Stomach (tissue), 19 donors: ENCODE measurements at places on chromosomes 2 and 18. TPM values are rescaled to one million over a fixed set of nuclear protein-coding genes. Genes with fewer than 3 reads are reported as not detected.

DNA sequence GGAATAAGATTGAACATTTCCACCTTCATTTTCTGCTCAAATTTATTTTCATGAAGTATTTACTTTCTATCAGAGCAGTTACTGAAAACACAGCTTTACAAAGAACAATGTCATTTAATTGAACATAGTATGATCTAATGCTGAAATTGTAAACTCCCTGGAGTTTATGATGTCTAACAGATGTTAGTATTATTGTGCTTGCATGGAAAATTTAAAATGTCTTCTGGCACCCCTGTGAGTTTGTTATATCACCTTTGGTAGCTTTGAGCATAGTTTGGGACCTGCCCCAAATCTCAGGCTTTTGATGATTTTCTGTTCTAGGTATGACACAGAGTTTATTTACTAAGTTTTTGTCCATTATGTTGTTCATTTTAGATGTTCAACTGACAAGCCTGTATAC lies 28.1 kb downstream of the FAM171B start:
- H3K4me3 ChIP-seq = no peak overlapping the region
- no peaks in the 10 kb centered on the region for H3K27me3 ChIP-seq
- H3K27ac ChIP-seq = no peak overlapping the region
- no peak for DNase-seq

GRCh38 chr2:108428286-108429009 lies 20.6 kb upstream of the GCC2 start:
- H3K4me1 ChIP-seq = no peaks in the 10 kb centered on the region
- no peak for DNase-seq
- H3K4me3 ChIP-seq = no peak overlapping the region
- no peaks in the 10 kb centered on the region for H3K27me3 ChIP-seq
- no peak overlapping the region for H3K27ac ChIP-seq

- no peak overlapping the region for H3K27ac ChIP-seq
- H3K36me3 ChIP-seq = no peaks in the 10 kb centered on the region
Observed at GRCh38 chr2:85994421-85994777, 105.6 kb upstream of the ST3GAL5 start.

GRCh38 chr18:74994502-74995418 lies 214.2 kb downstream of the PTGR3 start:
- no peaks in the 10 kb centered on the region for H3K36me3 ChIP-seq
- no peak for DNase-seq
- no peak overlapping the region for H3K27ac ChIP-seq
- no peaks in the 10 kb centered on the region for H3K27me3 ChIP-seq

DNA sequence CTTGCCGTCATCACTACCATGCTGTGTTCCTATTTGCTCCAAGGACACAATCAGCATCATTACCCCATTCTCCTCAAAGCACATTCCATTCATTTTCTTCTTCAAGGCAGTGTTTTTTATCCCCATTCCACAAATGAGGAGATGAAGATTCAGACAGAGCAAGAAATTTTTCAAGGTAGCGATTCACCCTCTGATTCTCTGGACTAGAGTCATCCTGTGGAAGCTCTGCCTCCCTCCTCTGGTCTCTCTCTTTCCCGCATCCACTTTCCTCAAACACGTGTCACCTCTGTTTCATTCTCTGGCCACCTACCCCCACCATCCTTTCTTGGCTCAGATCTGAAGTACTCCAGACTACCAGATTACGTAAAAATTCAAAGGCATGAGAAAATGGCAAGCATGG lies 297.9 kb downstream of the SOX11 start:
- no peak for DNase-seq
- H3K27me3 ChIP-seq = no peaks in the 10 kb centered on the region
- no peak overlapping the region for H3K4me3 ChIP-seq
- no peaks in the 10 kb centered on the region for H3K4me1 ChIP-seq
- H3K27ac ChIP-seq = no peak overlapping the region

DNA sequence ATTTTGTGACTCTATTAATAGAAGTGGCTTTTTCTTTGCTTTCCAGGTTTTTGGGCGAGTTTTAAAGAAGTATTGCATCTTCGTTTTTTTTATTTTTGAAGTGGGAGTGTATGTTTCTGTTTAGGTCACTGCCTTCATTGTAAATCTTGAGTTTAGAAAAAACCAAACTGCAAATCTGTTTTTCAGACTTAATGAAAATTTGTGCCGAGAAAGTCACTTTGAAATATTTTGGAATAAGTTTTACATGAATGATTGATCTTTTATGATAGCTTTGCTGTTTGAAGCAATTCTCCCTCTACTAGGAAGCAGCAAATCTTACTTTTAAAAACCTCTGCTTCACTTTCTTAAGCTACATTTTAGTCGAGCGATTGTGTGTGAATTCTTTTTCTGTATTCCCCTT lies 2.2 kb downstream of the SMAD4 start:
- DNase-seq = no peak
- peak overlapping the region; percentile 49 for H3K27ac ChIP-seq
- H3K4me1 ChIP-seq = peaks cover 55% of the 10 kb centered on the region
- H3K27me3 ChIP-seq = no peaks in the 10 kb centered on the region

- H3K27me3 ChIP-seq = no peaks in the 10 kb centered on the region
- no peaks in the 10 kb centered on the region for H3K36me3 ChIP-seq
- H3K4me1 ChIP-seq = no peaks in the 10 kb centered on the region
- no peak for DNase-seq
Observed at GRCh38 chr2:55811048-55811447, 112.5 kb downstream of the EFEMP1 start.

- H3K4me3 ChIP-seq = no peak overlapping the region
- H3K4me1 ChIP-seq = peaks cover 46% of the 10 kb centered on the region
- no peaks in the 10 kb centered on the region for H3K36me3 ChIP-seq
- no peak overlapping the region for H3K27ac ChIP-seq
- DNase-seq = no peak
Observed at GRCh38 chr2:175152242-175152641, 15.8 kb downstream of the ATF2 start.

DNA sequence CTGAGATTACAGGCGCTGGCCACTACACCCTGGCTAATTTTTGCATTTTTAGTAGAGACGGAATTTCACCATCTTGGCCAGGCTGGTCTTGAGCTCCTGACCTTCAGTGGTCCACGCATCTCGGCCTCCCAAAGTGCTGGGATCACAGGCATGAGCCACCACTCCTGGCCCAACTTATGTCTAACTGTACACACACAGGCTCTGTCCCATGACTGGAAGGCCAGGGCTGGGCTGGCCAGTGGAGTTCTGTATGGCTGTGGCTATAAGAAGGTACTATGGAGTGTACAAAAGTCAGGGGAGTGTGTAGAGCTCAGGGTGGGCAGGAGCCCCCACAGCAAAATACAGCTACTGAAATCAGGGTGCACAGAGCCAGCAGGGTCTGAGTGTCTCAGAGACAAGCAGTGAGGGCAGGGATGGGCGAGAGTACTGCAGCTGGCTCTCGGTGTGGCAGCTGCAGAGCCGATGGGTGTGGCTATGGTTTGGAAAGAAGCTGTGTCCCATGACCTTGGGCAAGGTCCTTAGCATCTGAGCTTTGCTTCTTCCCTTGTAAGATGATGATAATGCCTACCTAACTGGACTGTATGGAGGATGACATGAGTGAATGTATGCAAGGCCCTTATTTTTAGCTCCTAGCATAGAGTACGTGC lies 10.4 kb upstream of the MSGN1 start:
- H3K36me3 ChIP-seq = no peaks in the 10 kb centered on the region
- no peak for DNase-seq
- H3K27me3 ChIP-seq = no peaks in the 10 kb centered on the region
- H3K4me1 ChIP-seq = no peaks in the 10 kb centered on the region

- peaks cover 30% of the 10 kb centered on the region for H3K4me1 ChIP-seq
- no peak overlapping the region for H3K4me3 ChIP-seq
- no peaks in the 10 kb centered on the region for H3K27me3 ChIP-seq
- peak; percentile 49 for DNase-seq
- no peaks in the 10 kb centered on the region for H3K36me3 ChIP-seq
Observed at GRCh38 chr2:43192744-43193651, 33.4 kb downstream of the ZFP36L2 start.

GRCh38 chr2:148653437-148653836 lies 8.9 kb downstream of the EPC2 start:
- H3K27me3 ChIP-seq = no peaks in the 10 kb centered on the region
- H3K4me3 ChIP-seq = no peak overlapping the region
- peaks cover 96% of the 10 kb centered on the region for H3K4me1 ChIP-seq
- H3K36me3 ChIP-seq = no peaks in the 10 kb centered on the region

DNA sequence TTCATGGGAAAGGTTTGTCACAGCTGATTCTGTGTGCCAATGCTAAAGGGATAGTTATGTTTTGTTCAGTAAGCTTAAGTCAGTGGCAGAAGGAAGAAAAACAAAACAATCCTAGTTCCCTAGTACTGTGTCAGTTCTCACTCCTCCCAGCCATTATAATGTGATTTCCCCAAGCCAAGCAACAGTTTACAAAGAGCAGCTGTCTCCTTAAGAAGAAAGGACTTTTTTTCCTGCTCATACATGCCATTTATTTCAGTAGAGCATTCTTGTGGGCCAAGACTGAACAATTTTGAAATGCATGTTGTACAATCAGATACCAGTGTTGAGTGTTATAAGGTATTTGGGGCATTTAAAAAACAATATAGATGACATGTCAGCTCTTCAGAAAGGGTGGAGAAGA lies 52.1 kb downstream of the NEMP2 start:
- peaks cover 74% of the 10 kb centered on the region for H3K4me1 ChIP-seq
- no peak for DNase-seq
- no peaks in the 10 kb centered on the region for H3K27me3 ChIP-seq

GRCh38 chr2:40282428-40282827 lies 169.5 kb downstream of the SLC8A1 start:
- H3K27me3 ChIP-seq = no peaks in the 10 kb centered on the region
- no peaks in the 10 kb centered on the region for H3K36me3 ChIP-seq
- H3K4me1 ChIP-seq = peaks cover 35% of the 10 kb centered on the region
- peak overlapping the region; percentile 12 for H3K4me3 ChIP-seq

- peaks cover 37% of the 10 kb centered on the region for H3K27me3 ChIP-seq
- H3K27ac ChIP-seq = no peak overlapping the region
- no peaks in the 10 kb centered on the region for H3K36me3 ChIP-seq
- DNase-seq = no peak
- no peak overlapping the region for H3K4me3 ChIP-seq
- no peaks in the 10 kb centered on the region for H3K4me1 ChIP-seq
Observed at GRCh38 chr18:79629606-79630005, 50.0 kb upstream of the CTDP1 start.

- no peaks in the 10 kb centered on the region for H3K36me3 ChIP-seq
- H3K4me1 ChIP-seq = no peaks in the 10 kb centered on the region
- H3K4me3 ChIP-seq = no peak overlapping the region
- no peak for DNase-seq
Observed at GRCh38 chr2:192373754-192374153, 179.0 kb upstream of the TMEFF2 start.

- H3K4me1 ChIP-seq = peaks cover 30% of the 10 kb centered on the region
- no peak overlapping the region for H3K27ac ChIP-seq
- no peaks in the 10 kb centered on the region for H3K36me3 ChIP-seq
- H3K27me3 ChIP-seq = peaks cover 24% of the 10 kb centered on the region
- no peak for DNase-seq
Observed at GRCh38 chr2:70897203-70897976, 38.3 kb upstream of the ATP6V1B1 start.

DNA sequence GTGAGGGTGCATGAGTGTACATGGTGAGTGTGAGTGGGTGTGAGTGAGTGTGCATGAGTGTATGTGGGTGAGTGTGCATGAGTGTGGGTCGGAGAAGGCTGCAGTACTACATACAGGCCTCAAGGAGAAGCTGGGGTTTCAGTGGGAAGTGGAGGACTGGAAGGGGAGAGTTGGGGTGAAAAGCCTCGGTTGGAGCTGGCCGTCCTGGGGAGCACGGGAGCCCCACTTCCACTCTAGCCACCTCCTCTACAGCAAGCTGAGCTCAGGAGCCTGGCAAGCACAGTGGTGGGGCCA lies 68.7 kb upstream of the HPCAL1 start:
- no peak overlapping the region for H3K27ac ChIP-seq
- H3K36me3 ChIP-seq = no peaks in the 10 kb centered on the region
- no peak for DNase-seq
- no peak overlapping the region for H3K4me3 ChIP-seq
- peaks cover 8% of the 10 kb centered on the region for H3K4me1 ChIP-seq
- H3K27me3 ChIP-seq = no peaks in the 10 kb centered on the region

DNA sequence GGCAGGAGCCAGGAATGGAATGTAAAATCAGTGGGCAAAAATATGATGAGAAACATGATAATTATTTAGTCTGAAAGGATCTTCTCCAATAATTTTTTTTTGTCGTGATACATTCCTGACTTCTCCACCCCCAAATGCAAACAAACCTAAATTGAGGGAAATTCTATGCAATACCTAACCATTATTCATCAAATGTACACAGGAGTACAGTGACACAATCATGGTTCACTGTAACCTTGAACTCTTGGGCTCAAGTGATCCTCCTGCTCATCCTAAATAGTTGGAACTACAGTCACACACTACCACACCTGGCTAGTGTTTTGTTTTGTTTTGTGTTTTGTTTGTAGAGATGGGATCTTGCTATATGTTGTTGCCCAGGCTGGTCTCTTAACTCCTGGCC lies 46.5 kb downstream of the RAB10 start:
- H3K27ac ChIP-seq = no peak overlapping the region
- no peak for DNase-seq
- peaks cover 7% of the 10 kb centered on the region for H3K4me1 ChIP-seq
- H3K4me3 ChIP-seq = no peak overlapping the region
- H3K36me3 ChIP-seq = no peaks in the 10 kb centered on the region

DNA sequence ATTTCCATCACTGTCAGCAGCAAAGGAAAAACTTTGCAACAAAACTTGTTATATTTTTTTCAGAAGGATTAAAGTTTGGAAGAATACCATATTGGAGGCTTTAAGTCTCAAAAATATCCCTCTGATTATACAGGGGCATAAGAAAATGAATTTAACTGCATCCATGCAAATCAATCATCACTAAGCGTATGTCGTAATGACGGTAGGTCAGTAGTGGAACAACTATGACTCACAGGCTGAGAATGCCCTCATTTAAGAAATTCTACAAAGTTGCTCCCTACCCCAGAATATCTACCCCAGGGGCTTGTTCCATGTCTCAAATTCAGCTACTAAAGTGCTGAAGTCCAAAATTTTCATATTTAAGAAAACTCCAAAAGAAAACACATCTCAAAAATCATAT lies 12.5 kb upstream of the NAB1 start:
- peaks cover 21% of the 10 kb centered on the region for H3K4me1 ChIP-seq
- H3K4me3 ChIP-seq = no peak overlapping the region
- DNase-seq = peak; percentile 52
- H3K27ac ChIP-seq = peak overlapping the region; percentile 59

DNA sequence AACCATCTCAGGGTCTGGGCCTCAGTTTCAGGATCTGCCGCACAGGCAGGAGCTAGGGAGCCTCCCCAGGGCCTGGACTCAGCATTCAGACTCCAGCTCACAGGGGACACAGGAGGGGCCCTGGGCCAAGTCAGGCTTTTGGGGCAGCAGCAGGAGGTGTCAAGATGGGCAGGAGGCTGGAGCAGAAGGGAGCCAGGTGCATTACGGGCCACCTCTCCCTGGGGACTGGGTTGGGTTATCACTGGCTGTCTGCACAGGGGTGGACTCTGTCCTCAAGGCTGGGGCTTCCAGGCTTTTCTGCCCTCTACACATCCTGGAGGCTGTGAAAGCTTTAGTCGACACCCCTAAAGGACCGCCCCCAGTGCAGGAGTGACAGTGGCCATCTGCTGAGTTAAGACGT lies 20.0 kb downstream of the AQP12A start:
- peaks cover 15% of the 10 kb centered on the region for H3K27me3 ChIP-seq
- no peak overlapping the region for H3K4me3 ChIP-seq
- H3K4me1 ChIP-seq = no peaks in the 10 kb centered on the region
- no peak for DNase-seq

Gene ASB18
- not detected for polyA plus RNA-seq

Gene AKAIN1
- not detected for polyA plus RNA-seq

Gene PKP4
- 24.6 TPM for polyA plus RNA-seq

Gene CYP26B1
- 1.1 TPM for polyA plus RNA-seq

Gene OSR1
- polyA plus RNA-seq = 7.0 TPM

Gene MYOM1
- 2.9 TPM for polyA plus RNA-seq
